ENCODE measurements at places on chromosomes 11 and 22.
A peak's percentile ranks its signal among the peaks of the same experiment; 100 is the strongest.

DNA sequence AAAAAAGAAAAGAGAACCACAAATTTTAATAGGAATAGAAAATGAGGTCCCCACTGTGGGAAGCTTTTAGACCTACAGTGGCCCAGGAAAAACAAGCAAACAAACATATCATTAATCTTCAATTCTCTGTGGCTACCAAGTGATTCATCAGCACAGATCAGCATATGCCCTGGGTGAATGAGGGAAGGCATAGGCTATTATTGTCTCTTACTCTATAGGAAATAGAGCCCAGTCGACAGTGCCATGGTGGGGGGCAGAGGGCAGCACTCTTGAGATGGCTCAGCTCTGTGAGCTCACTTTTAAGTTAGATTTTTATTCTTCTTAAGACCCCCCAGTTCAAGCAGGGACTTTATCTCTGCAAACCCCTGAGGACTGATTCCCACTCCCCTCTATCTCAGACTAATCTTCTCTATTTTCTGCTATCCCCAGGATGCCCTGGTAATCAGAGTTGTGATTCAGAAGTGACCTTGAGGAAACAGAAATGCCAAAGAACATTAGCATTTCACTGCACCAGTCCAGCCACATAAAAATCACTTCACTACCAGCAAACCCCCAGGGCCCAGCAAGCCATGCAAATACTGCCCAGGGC is 9.5 kb upstream of the FEZ1 start:
- no peak for DNase-seq

GRCh38 chr11:68002938-68003845 is 705 bp downstream of the UNC93B1 start:
- DNase-seq: peak; percentile 37

DNA sequence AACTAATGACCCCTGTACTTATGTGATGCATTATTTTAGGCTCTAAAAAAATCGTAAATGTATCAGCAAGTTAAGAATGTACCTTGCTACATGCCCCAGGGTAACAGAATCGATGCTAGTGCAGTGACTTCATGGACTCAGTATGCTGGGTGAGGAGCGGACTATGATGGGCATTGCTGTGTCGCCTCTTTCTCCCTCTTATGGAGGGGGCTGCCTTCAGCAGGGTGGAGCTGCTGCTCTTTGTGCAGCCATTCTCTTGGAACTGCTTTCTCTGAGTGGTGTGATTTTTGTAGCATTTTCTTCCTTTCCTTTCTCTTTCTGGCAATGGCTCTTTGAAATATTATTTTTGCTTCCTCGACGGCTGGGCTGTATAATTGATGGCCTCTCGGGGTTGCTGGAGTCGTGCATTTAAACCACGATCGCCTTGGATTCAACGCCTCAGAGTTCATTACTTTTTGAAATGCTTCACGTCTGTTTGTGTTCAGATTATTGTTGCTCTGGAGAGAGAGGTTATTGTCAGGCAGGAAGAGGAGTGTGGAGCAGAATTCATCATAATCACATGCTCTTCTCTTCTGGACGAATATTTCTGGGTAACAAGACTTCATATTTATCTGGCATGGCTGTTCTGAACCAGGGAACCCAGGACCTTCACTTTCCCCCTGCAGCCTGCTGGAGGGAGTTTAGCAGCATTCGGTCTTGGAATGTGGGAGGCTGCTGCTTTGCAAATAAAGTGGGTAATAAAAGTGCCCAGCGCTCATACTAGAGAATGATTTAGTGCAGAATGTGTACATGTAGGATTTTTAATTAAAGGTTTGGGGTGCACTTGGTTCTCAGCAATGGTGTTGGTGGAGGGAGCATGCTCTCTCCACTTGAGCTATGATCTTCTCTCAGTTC is 804.2 kb downstream of the NTM start:
- DNase-seq: no peak

DNA sequence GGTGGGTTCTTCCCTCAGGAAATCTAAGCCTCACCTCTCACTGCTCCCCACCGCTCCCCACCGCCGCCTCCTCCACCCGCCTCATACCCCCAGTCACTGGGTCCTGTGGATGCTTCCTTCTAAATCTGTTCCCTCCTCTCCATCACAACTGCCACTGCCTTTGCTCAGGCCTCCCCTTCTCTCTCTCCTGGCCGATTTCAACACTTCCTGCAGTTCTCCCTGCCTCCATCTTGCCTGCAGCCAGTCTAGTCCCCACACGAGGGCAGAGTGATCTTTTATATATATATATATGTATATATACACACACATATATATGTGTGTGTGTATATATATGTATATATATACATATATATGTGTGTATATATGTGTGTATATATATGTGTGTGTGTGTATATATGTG is 27.8 kb downstream of the CREB3L1 start:
- no peak for DNase-seq

- DNase-seq: no peak
Observed at GRCh38 chr11:3989276-3989920, 105.2 kb upstream of the RRM1 start.

- DNase-seq: no peak
Observed at GRCh38 chr11:22582151-22582410, 43.5 kb downstream of the FANCF start.
